NAMALWA (cell line): ENCODE measurements at places on chromosomes 11 and 22.

- no peak for DNase-seq
Measured at GRCh38 chr11:44450295-44450932, 115.0 kb upstream of the CD82 start.

GRCh38 chr22:37508431-37508992, 10.7 kb downstream of the CARD10 start:
- DNase-seq, result no peak

GRCh38 chr11:44634401-44635281, 69.2 kb downstream of the CD82 start:
- no peak for DNase-seq

- no peak for DNase-seq
Measured at GRCh38 chr11:98227278-98227677, 793.5 kb upstream of the CNTN5 start.

DNA sequence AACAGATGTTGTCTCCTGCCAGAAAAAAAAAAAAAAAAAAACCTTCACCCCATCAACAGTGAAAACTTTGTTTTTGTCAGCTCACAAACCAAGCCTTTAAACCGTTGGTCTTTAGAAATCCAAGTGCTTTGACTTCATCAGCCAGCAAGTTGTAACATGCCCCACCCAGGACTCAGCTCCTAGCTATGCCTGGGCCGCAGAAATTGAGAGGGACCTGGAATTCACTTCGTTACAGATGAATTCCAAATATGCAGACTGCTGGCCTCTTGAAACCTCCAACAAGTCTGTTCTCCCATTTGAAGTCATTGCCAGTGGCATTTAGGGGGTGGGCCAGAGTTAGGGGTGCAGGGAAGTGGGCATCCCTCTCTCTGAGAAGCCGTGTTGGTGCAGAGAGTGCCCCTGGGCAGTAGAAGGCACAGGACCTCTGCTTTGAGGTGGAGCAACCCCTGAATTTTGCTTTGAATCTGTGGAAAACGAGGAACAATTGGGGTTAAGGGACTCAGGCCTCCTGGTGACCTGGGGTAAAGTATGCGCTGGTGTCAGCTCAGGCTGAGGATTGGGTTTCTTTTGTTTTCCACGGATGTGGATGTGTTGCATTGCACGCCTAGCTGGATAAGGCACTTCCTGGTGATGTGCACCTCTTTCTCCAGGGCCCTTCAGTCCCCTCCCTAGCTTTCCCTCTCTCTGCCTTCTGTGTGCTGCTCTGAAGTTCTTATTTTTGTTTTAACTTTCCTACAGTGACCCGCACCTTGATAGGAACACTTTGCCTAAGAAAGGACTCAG, 109.5 kb downstream of the DBX1 start:
- no peak for DNase-seq

DNA sequence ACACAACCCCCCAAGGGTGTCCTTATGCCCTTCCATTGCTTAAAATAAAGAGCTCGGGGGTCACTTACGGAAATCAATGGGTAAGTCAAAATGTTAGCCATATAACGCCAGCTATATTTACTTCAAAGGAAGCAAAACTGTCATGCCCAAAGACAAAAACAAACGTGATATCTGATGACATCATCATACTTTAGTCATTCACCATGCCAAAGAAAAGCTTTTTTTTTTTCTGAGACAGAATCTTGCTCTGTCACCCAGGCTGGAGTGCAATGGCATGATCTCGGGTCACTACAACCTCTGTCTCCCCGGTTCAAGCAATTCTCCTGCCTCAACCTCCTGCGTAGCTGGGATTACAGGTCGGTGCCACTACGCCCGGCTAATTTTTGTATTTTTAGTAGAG, 47.7 kb upstream of the SC5D start:
- DNase-seq, result no peak

DNA sequence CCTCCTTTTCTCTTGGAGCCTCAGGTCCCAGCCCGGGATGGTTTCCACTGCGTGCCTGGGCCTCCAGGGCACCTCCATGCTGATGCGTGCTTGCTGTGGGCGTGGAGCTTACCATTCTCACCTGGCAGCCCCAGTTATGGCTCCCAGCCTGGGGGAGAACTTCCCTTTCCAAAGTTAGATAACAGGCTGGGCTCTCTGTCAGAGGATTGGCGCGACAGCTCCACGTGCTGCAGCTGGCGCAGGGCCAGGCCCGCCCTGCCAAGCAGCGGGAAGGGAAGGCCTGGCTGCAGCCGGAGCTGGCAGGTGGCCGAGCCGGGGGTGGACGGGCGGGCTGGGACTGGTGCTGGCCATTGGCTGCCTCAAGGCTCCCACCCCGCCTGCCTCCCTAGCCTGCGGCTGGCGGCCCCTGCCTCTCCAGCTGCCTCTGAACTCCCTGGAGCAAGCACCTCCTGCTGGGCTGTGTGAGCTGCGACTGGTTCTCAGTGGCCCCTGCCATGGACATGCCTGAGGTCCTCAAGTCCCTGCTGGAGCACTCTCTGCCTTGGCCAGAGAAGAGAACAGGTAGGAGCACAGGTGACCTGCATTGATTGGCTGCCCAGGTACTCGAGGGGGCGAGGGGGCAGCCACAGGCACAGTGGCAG, 14.6 kb upstream of the TEF start:
- DNase-seq, result peak; percentile 36

- DNase-seq, result peak; percentile 83
Measured at GRCh38 chr22:39496131-39496838, 5.8 kb upstream of the MIEF1 start.

DNA sequence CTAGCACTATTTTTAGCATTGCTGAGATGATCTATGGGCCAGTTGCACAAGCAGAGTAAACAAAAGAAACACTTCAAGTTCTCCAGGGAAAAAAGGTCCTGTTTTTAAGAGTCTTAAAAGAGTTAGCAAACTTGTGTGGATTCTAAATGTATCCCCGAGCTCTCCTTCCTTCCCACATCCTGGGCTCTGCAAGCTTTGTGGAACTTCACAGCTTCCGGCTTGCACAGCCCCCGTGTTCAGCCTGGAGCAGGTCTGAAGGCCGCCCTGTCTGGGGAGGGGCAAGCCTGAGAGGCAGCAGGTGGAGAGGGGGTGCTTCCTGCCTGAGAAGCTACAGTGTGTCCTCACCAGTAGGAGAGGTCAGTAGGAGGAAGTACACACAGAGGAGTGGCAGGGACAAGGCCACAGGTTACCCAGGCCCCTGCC, 35.1 kb upstream of the SUSD2 start:
- peak; percentile 59 for DNase-seq

- DNase-seq, result peak; percentile 80
Measured at GRCh38 chr22:50148991-50149721, 21.4 kb upstream of the PANX2 start.

GRCh38 chr11:12856338-12856737, 152.8 kb upstream of the RASSF10 start:
- DNase-seq, result no peak

DNA sequence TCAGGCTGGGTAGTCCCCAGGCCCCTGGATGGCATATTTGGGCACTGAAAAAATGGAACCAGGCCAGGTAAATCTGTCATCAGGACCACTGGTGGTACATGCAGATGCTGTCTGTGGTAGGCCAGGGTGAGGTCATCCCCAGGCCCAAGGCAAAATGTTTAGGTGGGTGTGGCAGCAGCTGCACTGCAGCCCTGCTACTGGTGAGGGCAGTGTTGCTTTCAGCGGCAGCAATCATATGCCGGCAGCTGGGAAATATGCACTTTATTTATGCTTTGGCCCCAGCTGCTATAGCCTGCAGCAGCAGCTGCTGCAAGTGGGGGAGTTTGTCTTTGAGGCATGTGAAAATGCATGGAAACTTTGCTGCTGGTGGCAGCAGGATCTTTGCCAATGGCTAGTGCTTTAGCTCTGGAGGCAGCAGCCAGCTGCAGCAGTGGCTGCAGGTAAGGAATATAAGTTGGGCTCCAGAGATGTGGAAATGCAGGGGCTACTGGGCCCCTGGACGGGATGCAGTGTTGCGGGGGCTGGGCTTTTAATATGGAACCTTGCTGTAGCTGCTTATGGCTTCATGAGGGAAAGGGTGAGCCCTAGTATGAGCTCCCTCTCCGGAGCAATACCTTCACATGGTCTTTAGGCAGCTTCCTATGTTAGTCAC, 365.7 kb upstream of the CADM1 start:
- peak; percentile 74 for DNase-seq

DNA sequence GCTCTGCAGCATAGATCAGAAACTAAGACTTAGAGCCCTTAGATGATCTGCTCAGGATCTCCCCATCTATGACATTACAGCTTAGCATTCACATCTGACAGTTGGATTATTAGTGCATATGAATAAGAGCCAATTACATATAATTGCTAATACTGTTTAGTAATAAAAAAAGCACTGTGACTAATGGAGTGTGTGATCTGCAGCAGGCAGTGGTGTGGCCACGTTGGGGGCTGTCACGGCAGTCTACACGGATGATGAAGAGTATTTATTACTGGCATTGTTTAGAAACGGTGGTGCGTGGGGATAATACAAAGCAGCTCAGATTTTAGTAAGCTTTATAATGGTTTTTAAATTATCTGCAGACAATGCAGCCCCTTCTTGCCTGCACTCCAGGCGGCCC, 93.5 kb upstream of the TIMP3 start:
- DNase-seq, result no peak

DNA sequence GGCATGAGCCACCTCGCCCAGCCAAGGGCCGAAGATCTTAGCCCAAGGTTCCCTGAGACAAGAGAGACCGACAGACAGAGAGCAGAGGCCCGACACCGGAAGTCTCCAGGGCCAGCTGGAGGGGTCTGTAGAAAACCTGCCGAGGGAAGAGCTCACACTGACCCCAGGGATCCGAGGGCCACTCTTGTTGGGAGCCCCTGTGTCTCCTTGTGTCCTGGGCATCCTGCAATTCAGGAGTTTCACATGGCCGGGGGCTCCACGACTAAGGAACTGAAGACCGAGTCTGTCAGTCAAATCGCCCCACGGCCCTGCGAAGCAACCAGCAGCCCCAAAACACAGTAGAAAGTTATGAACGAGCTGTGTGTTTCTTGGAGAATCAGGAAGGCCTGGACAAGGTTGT, 1482.0 kb downstream of the BRD1 start:
- DNase-seq, result no peak

GRCh38 chr11:130141561-130142341, 17.8 kb upstream of the ST14 start:
- DNase-seq, result no peak

GRCh38 chr22:36027935-36028645, 534 bp downstream of the RBFOX2 start:
- DNase-seq, result no peak

- no peak for DNase-seq
Measured at GRCh38 chr22:39090426-39091064, 6.5 kb upstream of the APOBEC3H start.

DNA sequence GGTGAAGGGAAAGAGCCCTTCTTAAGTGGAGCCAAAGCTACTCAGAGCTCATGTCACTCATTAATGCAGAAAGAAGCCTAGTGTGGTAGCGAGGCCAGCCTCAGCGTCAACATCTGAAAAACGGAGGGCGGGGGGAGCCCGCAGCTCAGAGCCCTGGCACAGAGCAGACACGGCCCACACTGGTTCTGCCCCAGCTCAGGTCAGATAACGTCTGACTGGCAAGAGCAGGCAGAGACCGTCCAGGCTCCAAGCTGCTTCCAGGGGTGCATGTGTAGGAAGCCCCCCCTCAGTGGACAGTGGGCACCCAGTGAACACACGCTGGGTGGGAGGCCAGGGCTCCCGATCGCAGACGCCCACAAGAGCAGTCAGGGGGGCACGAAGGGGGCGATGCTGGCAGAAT, 100.8 kb downstream of the SHANK2 start:
- DNase-seq, result no peak

- DNase-seq, result peak; percentile 25
Measured at GRCh38 chr11:58900479-58901420, 38.5 kb upstream of the GLYATL1 start.

DNA sequence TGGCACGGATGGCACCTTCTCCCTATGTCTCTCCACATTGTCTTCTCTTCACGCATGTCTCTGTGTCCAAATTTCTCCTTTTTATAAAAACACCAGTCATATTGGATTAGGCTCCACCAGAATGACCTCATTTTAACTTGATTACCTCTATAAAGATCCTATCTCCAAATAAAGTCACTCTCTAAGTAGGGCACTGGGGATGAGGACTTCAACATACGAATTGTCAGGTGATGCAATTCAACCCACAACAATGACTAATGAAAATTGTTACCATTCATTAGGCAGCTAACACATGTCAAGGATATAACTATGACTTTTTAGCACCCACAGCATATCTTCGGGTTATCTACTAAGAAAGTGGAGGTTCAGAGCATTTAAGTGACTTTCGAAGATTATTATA, 55.5 kb upstream of the USP47 start:
- no peak for DNase-seq

GRCh38 chr22:37126383-37126782, 16.9 kb upstream of the TMPRSS6 start:
- no peak for DNase-seq

DNA sequence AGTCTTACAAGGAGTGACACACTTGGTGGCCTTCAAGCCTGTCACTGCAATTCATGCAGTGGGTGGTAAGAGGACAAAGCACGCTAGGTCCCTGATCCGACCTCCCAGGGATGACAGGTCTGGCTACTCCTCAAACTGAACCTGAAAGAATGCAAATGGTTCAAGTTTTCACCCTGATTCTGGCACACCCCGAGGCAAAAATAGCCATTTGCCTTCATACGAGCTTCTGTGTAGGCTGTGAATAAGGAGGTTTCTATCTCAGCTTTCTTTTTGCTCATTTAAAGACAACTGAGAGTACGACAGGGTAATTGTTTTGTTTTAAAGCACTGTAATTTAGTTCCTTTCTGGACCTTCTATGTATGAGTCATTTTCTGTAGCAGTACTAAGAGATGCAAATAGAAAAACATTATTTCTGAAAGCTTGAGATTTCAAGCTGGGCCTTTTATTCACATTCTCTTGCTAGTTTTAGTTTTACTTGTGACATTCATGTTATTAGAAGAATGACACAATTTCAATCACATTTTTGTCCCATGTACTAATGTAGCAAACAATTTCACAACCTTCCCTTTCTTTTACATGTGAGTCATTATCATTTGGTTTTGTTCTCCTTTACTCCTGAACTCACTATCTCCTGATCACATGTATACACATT, 56.6 kb upstream of the FDX1 start:
- DNase-seq, result no peak

DNA sequence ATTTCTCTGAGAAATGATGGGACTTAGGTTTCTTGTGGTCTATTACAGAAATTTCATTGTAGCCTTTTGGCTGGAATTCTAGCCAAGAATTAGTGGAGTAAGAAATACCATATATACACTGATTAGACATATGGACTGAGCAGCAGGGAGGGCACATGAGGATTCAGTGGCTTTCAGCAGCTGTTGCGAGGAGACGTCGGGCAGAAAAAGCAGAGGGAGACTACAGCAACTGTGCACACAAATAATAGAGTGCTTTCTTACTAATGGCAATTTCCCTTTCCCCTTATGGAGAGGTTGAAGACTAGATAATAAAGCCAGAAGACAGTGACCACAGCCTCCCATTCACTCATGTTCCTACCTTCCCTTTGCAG, 35.4 kb upstream of the CCDC34 start:
- DNase-seq, result no peak

DNA sequence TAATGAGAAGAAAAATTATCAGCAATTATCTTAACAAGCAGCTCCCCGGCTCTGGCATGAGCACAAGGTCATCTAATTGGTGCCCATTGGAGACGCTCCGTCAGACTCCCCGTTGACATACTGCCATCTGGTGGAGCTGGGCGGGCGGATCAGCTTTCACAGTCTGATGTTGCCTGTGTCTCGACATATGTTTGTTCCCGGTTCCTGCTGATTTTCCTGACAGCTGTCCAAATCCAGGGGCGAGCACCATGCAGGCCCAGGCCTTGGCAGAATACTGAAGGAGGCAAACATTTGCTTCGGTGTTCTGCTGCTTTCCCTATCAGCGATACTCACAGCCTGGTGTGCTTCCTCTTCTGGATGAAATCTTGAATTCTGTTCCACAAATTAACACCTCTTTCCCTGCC, 43.8 kb upstream of the BARX2 start:
- DNase-seq, result peak; percentile 62
